ENCODE measurements at places on chromosomes 6 and 20.

GRCh38 chr6:158257425-158257759 lies 54.9 kb upstream of the TULP4 start:
- no peak for DNase-seq

DNA sequence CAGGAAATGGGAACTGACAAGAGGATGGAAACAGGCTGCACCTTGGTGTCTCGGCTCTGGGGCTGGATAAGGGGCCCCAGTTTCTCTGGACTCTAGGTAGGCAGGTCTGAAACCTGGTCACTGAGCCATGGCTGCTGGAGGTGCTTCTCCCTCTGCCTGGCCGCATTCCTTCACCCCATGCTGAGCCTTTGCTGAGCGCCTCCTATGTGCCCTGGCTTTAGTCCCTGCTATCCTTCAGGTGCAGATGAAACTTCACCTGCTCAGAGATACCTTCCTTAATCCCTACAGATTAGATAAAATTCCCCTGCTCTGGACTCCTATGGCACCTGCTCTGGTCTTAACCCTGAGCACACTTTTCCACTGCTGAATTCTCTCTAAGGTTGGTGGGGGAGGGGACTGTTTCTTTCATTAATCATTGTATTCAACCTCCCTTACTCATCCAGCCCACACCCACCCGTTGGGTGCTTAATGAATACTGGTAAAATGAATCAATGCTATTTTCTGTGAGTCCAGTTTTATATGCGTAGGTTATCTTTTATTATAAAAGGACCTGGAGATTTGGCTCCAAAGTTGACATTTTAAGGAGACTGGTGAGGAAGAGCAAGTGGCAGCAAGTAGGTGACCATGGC lies 19.3 kb downstream of the MYLK4 start:
- DNase-seq: no peak

DNA sequence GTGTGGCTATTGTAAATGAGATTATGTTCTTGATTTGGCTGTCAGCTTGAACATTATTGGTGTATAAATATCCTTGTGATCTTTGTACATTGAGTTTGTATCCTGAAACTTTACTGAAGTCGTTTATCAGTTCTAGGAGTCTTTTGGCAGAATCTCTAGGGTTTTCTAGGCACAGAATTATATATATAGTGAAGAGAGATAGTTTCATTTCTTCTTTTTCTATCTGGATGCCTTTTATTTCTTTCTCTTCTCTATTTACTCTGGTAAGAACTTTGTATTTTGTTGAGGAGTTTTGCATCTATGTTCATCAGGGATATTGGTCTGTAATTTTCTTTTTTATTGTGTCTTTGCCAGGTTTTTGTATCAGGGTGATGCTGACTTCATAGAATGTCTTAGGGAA lies 589.2 kb upstream of the MAN1A1 start:
- DNase-seq: no peak

DNA sequence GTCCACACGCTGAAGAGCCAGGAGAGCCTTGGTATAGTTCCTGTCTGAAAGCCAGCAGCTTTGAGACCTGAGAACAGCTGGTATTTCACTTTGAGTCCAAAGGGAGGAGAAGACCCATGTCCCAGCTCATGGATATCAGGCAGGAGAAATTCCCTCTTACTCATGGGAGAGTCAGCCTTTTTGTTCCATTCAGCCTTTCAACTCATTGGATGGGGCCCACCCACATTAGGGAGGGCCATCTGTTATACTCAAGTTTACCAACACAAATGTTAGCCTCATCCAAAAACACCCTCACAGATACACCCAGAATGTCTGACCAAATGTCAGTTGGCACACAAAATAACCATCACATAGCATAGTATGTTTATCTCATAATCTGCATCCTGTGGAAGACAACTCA lies 80.1 kb downstream of the GMDS start:
- DNase-seq: peak; percentile 27

DNA sequence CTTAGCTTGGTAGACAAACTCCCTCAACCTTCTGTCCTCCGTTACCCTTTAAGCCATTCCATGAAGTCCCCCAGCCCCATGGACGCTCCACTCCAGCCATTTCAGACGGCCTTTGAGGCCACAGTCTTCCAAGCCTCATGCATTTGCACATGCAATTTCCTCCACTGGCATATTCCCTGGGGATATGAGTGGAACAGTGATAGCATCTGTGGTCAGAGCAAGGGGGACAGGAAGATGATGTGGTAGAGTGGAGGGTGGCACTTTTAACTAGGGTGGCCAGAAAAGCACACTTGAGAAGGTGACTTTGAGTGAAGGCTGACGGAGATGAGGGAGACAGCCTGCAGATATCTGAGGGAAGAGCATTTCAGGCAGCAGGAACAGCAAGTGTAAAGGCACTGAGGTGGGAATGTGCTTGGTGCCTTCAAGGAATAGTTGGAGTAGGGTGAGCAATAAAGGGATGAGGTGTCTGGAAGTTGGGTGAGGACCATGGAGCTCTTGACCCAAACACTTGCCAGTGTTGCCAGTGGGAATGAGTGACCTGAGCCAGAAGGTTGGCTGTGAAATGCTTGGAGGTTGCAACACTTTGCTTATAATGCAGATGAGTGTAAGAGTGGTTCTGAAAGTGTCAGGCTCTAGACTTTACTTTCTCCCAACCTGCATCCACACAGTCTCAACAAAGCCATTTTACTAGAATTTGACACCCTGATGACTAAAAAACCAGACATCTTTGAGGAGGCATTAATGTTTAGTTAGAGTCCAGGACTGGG lies 275.6 kb upstream of the SUPT3H start:
- DNase-seq: no peak

GRCh38 chr20:61499859-61500554 lies 247.9 kb downstream of the CDH4 start:
- no peak for DNase-seq

DNA sequence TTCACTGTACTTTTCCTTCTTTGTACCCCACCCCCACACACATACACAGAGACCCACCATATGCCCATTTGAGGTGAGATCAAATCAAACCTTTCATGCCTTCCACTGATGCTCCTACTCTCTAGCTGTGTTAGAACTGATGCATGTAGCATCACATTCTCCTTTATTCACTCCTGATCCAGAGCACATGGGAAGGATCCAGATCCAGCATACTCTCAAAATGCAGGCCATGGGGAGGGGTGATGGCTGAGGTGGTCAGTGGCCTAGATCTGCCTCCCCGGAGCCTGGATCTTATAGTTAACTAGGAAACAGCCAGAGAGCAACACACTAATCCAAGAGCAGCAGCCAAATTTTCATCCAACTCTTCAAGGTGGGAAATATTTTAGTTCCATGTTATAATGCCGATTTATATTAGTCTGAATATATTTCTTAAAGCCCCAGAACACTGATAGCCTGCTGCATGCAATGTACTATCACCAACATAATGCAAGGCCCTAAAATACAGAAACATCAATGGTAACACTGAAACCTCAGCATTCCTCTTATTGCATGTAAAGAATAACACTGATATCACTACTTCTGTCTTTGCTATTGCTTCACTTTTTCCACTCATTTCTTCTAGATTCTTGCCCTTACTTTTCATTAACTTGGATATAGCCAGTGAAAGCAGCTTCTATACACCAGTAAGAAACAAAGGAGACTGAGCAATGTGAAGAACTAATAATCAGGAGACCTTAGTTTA lies 126.8 kb upstream of the BEND6 start:
- DNase-seq: no peak

GRCh38 chr20:34164381-34164984 lies 52.4 kb upstream of the EIF2S2 start:
- no peak for DNase-seq

DNA sequence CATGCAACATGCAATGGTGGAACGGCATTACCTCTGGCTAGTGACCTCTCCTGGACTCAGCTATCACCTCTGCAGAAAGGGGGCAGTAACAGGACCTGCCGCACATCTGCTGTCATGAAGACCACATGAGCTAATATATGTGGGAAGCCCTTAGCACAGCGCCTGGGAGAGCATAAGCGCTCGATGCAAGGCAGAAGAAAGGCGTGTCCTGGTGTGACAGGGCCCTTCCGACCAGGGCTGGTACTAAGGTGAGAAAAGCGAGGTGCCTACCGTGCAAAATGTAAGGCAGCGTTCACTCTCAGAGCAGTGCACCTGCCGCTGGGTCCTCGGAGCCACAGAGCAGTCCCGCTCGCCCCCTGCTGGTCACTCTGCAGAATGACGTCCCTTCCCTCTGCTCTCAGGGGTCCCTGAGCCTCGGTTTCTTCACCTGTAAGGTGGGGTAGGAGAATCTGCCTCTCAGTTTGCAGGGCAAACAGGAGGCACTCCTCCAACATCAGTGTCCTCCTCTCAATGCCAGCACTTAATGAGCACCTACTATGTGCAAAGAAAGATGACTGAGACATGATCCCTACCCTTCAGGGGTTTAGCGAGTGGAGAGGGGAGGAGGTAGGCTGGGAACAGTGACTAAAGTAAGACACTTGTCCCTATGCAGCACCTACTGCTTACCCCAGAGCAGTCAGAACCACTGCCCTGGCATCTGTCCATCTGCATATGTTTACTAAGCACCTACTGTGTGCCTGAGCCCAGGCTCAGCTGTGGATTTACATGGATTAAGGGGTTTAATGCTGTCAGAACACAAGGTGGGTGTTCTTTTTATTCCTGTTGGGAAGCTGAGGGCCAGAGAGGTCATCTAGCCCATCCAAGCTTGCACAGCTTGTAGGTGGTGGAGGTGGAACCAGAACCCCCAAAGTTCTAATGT lies 41.1 kb upstream of the PTGIS start:
- peak; percentile 41 for DNase-seq

GRCh38 chr6:165701005-165701404 lies 38.0 kb upstream of the PDE10A start:
- no peak for DNase-seq

DNA sequence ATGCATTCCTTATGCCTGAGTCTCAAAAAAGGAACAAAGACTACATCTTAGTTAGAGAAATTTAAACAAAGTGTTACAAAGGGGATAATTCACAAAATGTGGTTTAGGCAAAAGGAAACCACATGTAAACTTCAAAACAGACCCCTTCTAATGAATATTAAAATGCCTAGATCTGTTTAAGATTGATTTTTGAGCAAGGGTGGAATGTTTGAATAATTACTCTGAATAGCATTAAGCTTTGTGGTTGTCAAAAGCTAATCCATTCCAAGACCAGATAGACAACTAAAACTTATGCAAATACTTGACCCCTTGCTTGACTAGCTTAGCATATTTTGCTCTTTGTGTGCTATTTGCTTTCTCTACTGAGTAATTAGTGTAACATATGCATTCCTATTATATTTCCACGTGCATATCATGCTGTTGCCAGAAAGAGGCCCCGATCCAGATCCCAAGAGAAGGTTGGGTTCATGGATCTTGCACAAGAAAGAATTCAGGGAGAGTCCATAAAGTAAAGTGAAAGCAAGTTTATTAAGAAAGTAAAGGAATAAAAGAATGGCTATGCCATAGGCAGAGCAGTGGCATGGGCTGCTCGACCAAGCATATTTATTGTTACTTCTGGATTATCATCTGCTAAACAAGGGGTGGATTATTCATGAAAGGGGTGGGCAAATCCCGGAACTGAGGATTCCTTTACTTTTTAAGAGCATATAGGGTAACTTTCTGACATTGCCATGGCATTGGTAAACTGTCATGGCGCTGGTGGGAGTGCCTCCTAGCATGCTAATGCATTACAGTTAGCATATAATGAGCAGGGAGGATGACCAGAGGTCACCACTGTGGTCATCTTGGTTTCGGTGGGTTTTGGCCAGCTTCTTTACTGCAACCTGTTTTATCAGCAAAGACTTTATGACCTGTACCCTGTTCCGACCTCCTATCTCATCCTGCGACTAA lies 1193.4 kb upstream of the EYS start:
- no peak for DNase-seq

DNA sequence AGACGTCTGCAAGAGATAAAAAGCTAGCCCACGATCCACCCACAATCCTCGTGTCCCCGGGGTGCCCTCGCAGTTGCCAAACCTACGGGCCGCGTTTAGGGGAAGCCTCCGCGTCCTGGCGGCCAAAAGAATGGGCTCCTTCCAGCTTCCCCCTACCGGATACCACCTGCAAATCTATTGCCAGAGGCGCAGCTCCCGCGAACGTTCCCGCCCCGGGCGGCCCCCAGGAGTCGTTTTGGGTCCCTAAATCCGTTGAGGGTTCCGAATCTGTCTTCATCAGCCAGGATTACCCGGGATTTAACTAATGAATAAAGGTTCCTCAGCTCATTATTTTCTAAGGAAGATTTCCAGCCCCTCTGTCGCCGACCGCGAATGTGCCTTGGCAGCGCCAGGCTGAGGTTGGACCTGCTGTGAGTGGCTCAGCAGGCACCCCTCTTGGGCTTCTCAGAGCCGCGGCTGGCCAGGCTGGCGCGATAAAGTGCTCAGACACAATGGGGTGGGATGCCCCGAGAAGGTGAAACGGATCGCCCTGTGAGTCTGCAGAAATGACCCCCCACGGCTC lies 2.8 kb upstream of the VSX1 start:
- DNase-seq: no peak

GRCh38 chr6:142811923-142812322 lies 133.1 kb downstream of the HIVEP2 start:
- DNase-seq: no peak

- DNase-seq: no peak
These were observed 130.9 kb downstream of the QKI start for GRCh38 chr6:163545370-163545769.

GRCh38 chr20:725491-725890 lies 42.8 kb downstream of the SLC52A3 start:
- DNase-seq: no peak

GRCh38 chr6:10478187-10479040 lies 42.7 kb upstream of the GCNT2 start:
- peak; percentile 56 for DNase-seq

- DNase-seq: no peak
These were observed 11.9 kb downstream of the NT5E start for GRCh38 chr6:85461798-85462170.
